Left ventricle myocardium superior (tissue), 1 donor: ENCODE measurements at places on chromosomes 5 and 9.

- DNase-seq: no peak
Observed at GRCh38 chr5:4212071-4212739, 616.6 kb downstream of the IRX1 start.

- no peak for DNase-seq
Observed at GRCh38 chr5:16043349-16043965, 136.1 kb downstream of the MARCHF11 start.

DNA sequence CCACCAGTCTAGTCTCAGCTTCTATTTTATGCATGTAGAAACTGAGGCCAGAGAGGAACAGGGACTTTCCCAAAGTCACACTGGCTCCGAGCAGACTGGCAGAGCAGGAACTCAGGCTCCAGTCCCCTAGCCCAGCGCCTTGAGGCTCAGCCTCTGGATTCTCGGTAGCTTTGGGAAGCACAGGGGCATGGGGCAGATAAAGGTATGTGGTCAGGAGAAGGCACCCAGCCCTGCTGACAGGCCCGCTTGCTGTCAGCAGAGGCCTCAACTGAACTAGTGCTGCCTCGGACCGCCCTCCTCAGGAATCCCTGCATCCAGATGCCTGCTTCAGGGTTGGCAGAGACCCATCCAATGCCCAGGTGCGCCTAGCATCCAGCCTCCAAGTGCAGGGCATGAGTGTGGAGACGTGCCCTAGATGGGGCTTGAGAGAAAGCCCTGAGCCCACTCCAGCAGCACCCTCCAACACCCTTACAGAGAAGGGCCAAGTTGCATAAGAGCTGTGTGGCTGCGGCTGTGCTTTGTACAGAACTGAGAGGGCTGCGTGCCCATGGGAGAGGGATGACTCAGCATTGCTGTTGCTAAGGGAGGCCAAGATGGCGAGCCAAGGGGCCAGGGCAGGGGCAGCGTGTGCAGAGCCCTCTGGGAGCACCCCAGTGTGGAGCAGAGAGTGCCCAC, 168.6 kb downstream of the MACROH2A1 start:
- peak; percentile 73 for DNase-seq

- no peak for DNase-seq
Observed at GRCh38 chr9:112355427-112355897, 22.0 kb upstream of the PTBP3 start.

DNA sequence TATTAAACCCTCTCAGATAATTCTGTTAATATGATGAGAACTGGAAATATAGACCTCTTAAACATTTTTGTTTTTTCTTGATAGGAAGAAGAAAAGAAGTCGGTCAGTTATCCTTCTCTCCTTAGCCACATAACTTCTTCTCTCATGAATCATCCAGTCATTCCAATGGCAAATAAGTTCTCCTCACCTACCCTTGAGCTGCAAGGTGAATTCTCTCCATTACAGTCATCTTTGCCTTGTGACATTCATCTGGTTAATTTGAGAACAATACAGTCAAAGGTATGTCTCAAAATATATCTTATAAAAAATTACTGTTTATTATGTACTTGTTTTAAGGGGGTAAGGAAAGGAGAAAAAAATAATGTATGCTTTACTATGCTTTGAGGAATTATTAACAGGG, 165.3 kb downstream of the MAN2A1 start:
- DNase-seq: no peak

DNA sequence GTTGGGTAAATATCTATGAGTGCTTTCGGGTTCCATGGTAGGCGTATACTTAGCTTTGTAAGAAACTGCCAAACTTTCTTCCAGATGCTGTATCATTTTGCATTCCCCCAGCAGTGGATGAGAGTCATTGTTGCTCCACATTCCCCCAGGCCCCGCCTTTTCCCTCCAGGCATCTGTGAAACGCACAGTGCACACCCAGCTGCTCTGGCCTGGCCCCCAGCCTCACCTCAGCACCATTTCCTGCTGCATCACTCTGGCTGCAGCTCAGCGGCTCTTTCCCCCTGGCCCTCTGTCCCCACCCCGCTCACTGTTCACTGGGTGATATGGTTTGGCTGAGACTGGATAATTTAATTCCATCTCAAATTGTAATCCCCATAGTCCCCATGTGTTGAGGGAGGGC, 76.6 kb upstream of the SPTLC1 start:
- DNase-seq: no peak

DNA sequence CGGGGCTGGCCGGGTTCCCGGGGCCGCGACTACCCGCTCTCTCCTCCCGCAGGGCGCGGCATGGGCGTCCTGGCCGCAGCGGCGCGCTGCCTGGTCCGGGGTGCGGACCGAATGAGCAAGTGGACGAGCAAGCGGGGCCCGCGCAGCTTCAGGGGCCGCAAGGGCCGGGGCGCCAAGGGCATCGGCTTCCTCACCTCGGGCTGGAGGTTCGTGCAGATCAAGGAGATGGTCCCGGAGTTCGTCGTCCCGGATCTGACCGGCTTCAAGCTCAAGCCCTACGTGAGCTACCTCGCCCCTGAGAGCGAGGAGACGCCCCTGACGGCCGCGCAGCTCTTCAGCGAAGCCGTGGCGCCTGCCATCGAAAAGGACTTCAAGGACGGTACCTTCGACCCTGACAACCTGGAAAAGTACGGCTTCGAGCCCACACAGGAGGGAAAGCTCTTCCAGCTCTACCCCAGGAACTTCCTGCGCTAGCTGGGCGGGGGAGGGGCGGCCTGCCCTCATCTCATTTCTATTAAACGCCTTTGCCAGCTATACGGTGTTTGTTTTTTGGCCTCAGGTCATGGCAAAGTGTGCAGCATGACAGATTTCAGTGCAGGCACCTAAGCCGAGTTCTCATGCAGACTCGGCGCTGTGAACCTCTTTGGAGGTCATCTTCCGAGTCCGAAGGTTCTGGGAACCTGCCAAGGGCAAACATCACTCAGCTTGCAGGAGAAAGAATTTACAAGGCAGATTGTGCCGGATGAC, 516 bp downstream of the MRPL41 start:
- DNase-seq: peak; percentile 49

GRCh38 chr5:74503-75109, 17.4 kb upstream of the PLEKHG4B start:
- no peak for DNase-seq

DNA sequence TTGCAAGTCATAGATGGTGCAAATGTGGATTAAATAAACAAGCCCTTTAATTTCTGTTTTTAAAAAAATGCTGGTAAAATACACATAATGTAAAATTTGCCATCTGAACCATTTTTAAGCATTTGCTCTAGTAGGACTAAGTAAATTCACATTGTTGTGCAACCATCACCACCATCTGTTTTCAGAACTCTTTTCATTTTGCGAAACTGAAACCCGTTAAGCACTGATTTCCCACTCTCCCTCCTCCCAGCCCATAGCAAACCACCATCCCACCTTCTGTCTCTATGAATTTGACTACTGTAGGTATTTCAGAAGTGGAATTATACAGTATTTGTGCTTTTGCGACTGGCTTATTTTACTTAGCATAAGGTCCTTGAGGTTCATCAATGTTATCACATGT, 103.3 kb upstream of the CNTLN start:
- no peak for DNase-seq

- no peak for DNase-seq
Observed at GRCh38 chr5:138925090-138925635, 50.0 kb upstream of the LRRTM2 start.

GRCh38 chr9:110248361-110248760, 7.9 kb downstream of the TXN start:
- DNase-seq: no peak

DNA sequence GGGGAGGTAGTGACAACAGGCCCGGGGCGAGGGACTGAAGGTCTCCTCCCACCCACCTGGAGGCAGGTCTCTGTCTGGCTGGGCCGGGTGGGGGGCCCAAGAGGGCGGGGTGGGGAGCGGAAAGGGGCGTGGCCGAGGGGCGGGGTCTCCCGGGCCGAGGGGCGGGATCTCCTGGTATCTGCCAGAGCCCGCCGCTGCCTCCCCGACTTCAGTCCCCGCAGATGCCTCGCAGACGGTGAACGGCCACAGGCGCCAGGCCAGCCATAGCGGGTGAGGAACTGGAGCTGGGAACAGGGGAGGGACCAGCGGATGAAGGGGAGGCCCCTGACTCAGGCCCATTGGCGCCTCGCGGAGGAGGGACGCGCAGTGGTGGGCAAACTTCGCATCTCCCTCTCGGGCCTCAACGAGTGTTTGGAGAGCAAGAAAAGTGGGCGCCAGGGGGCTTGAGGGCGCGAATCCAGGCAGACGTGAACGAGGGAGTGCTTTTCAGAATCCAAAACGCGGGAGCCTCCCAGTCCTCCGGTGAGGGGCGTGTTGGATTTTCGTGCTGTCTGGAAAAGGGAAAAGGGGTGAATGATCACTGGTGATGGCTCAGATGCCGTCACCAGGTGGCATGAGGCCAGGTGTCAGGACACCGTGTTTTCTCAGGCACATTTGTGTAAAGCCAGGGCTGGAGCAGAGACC, at the start of gene ADGRD2:
TSS of gene ADGRD2 (plus strand) at position 211 of the 684 bp plus-strand sequence. CDS start 1,216 bp downstream, outside the sequence.
- DNase-seq: no peak

DNA sequence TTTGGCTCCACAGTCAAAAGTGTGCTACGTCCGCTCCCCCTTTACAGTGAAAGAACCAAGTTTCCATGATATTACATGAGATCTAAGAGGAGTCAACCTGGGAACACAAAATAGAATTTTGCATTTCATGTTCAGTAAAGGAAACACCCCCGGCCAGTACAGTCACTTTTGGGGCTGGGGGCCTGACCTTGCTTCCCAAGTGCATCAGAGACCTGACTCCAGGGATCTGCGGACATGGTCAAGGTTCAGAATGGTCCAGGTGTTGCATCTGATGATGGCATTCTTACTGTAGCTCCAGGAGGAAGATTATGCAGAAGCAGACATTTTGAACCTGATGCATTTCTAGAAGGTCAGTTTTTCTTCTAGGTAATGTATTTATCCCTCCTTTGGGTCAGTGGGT, 39.8 kb downstream of the AK8 start:
- no peak for DNase-seq

- DNase-seq: no peak
Observed at GRCh38 chr5:174220417-174220816, 174.9 kb downstream of the NSG2 start.

- DNase-seq: no peak
Observed at GRCh38 chr5:29697785-29698414, 1495.6 kb upstream of the CDH6 start.

DNA sequence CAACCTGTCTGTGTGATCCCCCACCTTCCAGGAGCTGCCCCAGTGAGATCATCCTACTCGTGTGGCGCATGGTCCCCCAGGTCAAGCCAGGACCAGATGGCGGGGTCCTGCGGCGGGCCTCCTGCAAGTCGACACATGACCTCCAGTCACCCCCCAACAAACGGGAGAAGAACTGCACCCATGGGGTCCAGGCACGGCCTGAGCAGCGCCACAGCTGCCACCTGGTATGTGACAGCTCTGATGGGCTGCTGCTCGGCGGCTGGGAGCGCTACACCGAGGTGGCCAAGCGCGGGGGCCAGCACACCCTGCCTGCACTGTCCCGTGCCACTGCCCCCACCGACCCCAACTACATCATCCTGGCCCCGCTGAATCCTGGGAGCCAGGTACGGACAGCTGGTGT, 43.7 kb downstream of the RGS3 start:
- no peak for DNase-seq

GRCh38 chr9:37156781-37157356, 36.5 kb downstream of the ZCCHC7 start:
- DNase-seq: no peak

DNA sequence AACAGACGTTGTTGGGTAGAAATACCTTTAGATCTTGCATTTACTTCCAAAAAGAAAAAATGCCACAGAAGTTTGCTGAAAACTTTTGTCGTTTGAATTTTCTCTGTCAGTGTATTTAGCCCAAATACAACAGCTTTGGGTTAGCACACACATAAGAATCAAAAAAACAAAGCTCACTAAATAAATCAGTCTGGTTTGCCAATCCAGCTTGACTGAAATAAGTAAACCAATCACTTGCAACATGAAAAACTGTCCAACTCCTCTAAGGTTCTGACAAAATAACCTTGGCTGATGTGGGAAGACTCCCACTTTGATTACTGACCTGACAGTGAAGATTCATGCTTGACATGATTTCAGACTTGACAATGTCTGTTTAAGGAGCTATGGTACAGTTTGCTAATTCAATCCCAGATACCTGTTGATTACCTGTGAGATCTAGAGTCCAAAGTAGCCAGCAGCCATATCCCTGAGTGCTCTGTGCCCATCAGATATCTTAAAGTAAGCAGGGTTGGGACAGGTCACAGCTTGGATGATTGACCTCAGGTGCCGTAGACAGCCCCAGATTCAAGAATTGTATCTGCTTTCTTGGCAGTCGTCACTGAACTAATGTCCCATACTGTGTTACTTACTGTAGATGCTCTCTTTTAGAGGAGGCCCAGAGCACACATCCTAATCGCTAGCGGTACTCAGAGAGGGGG, 727 bp downstream of the IGIP start:
- DNase-seq: no peak

DNA sequence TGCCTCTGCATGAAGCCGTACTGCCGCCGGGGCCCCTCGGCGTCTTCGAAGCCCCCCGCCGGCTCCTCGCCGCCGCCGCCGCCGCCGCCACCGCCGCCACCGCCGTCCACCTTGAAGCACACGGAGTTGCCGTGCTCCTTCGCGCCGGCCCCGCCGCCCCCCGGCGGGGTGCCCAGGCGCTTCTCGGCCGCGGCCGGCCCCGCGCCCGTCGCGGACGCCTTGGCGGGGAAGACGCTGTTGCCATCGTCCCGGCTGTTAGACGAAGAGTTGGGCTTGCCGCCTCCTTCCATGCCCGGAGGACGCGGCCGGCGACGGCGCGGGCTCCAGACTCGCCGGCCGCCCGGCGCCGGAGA, 400 bp downstream of the HCN1 start:
- no peak for DNase-seq

GRCh38 chr5:88934439-88934838, 51.5 kb upstream of the MEF2C start:
- no peak for DNase-seq

- DNase-seq: no peak
Observed at GRCh38 chr9:131737426-131737825, 2.5 kb downstream of the RAPGEF1 start.

DNA sequence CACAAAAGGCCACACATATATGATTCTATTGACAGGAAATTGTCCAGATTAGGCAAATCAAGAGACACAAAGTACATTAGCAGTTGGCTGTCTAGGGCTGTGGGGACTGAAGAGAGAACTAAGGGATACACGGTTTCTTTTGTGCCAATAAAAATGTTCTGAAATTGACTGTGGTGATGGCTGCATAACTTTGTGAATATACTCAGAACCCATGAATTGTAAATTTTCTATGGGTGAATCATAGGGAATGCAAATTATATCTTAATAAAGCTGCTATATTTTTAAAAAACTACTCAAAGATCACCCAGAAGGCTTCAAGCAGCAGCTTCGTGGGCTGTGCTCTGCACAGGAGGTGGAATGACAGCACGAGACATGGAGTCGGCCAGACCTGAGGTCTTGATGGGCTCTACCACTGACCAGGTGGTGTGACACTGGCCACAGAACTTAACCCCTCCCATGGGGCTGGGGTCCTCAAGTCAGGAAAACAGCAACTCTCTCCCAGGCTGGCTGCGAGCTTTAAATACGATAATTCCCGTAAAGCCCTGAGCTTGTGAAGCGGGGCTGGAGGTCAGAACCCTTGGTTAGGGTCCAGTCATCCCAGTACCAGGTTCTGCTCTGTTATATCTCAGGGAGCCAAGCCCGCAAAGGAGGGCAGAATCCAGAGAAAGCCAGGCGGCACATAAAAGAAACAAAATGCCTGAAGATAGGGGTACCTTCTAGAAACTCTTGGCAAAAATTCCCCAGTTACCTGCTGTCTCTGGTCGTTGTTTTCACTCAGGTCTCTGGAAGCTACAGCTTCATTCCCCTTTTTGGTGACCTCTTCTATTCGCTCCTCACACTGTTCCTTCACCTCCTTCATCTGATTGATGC, 59.1 kb downstream of the GOLM1 start:
- no peak for DNase-seq

GRCh38 chr5:42943931-42944631, 96.0 kb downstream of the ANXA2R start:
- no peak for DNase-seq
